ENCODE measurements at places on chromosomes 11 and 22.
A peak's percentile ranks its signal among the peaks of the same experiment; 100 is the strongest.

DNA sequence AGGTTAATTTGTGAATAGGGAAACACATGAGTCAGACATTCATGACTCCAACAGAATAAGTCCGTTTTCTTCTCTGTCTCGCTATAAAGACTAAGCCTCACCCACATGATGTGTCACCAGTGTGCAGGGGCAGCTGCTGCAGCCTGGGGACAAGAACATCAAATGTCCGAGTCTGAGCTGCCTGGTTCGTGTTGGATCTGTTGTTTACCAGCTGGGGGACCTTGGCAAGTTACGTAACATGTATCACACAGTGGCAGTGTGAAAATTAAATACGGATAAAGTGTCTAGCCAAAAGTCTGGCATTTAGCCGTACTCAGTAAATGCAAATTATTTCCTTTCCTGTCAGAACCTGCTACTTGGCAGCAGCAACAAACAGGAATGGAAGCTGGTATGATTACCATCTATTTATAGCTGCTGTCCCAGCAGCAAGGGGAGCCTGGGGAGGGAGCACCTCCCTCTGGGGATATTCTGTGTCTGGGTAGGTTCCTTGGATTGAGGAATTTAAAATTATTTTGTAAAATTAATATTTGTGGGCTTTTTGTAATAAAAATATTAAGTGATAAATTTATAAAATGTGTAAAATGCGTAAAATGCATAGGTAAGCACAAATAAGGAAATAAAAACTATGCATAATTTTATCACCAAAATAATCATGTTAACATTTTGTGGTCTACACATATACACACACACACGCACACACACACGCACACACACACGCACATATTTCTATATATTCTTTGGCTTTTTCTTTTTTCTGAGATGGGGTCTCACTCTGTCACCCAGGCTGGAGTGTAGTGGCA is 1.3 kb upstream of the CLDN25 start:
- DNase-seq: no peak
- peaks cover 3% of the 10 kb centered on the region for H3K36me3 ChIP-seq
- no peak overlapping the region for H3K27ac ChIP-seq
- peaks cover 8% of the 10 kb centered on the region for H3K4me1 ChIP-seq
- peaks cover 29% of the 10 kb centered on the region for H3K27me3 ChIP-seq

DNA sequence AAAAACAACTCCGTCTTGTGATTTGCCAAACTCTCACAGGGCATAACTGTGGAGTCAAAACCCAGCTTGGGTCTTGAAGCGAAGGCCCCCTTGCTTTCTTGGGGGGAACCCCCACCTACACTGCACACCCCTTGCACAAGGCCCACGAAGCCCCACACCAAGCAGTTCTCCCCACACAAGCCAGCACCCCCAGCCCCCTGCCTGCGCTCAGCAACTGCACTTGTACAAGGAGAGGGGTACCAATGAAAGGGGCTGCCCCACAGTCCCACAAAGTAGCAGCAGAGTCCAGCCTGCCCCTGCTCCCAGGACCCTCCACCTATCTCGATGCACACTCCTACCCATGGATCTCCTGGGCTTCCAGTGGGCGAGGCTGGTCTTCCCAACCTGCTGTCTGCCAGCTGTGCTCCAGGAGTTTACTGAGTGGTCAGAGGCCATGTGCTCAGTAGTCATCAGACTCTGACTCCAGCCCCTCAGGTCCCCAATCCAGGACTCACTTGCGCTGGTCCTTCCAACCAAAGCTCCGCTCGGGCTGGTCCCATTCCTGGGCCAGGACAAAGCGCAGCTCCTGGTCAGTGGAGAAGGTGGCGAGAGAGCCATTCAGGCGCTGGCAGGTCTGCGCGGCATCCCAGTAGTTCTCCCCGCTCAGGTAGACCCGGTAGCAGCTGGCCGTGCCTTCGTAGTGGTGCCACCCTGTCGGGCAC is 57.7 kb downstream of the DGCR2 start:
- H3K36me3 ChIP-seq: peaks cover 25% of the 10 kb centered on the region
- H3K4me1 ChIP-seq: peaks cover 2% of the 10 kb centered on the region
- no peaks in the 10 kb centered on the region for H3K27me3 ChIP-seq
- H3K4me3 ChIP-seq: no peak overlapping the region
- DNase-seq: no peak

DNA sequence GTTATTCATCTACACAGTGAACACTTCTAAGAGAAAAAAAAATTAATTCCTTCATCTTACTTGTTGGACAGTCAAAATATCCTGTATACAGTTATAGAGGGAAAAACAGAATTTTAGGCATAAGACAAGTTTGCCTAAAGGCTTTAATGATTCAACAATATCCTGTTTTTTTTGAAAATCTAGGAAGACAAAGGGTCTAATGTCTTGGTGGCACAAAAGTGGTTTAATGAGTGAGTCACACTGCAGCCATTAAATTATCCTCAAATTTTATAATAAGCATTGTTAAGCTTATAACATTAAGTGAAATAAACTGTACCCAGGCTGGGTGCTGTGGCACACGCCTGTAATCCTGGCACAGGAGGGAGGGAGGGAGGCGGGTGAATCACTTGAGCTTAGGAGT is 72.9 kb downstream of the GAB2 start:
- no peaks in the 10 kb centered on the region for H3K27me3 ChIP-seq
- no peak overlapping the region for H3K4me3 ChIP-seq
- DNase-seq: no peak

- H3K4me3 ChIP-seq: no peak overlapping the region
- H3K27ac ChIP-seq: no peak overlapping the region
- peaks cover 2% of the 10 kb centered on the region for H3K27me3 ChIP-seq
- H3K4me1 ChIP-seq: peaks cover 18% of the 10 kb centered on the region
- DNase-seq: no peak
Observed at GRCh38 chr11:121435551-121436511, 16.3 kb upstream of the SORL1 start.

DNA sequence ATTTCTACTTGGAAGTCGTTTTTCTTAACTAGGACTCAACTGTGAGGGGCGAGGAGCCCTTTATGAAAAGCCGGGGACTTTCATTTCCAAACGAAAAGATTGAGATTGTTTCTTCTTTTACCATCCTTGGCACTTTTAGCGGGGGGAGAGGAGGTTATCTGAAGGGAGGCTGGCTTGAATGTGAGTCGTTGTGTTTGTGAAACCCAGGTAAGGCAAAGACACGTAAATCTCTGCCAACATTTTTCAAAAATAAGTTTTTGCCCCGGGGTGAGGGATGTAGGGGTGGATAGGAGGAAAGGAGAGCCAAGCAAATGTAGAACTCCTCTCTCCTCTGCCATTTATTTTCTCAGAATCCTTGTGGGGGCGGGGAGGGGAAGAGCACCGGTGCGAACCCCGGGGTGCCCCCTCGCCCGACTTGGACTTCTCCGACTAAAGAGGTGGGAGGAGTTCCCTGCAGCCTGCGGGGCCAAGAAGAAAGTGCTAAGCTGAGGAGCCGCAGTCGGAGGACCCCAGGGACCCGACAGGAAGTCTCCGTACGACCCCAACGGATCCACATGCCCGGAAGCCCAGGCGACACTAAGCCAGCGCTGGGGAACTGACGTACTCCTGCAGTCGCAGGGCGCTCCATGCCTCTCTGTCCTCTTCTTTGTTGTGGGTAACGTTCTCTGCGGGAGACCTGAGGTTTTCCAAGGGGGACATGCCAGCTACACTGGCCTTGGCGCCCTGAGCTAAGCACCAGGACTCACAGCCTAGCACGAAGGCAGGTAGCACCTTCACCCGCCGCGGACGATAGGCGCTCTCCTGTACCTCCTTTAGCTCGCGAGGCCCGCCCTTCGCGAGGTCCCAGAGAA is 2.4 kb upstream of the WT1 start:
- no peaks in the 10 kb centered on the region for H3K36me3 ChIP-seq
- peaks cover 14% of the 10 kb centered on the region for H3K4me1 ChIP-seq
- no peak for DNase-seq
- H3K27me3 ChIP-seq: peaks cover 83% of the 10 kb centered on the region
- H3K4me3 ChIP-seq: no peak overlapping the region
- H3K27ac ChIP-seq: peak overlapping the region; percentile 42

DNA sequence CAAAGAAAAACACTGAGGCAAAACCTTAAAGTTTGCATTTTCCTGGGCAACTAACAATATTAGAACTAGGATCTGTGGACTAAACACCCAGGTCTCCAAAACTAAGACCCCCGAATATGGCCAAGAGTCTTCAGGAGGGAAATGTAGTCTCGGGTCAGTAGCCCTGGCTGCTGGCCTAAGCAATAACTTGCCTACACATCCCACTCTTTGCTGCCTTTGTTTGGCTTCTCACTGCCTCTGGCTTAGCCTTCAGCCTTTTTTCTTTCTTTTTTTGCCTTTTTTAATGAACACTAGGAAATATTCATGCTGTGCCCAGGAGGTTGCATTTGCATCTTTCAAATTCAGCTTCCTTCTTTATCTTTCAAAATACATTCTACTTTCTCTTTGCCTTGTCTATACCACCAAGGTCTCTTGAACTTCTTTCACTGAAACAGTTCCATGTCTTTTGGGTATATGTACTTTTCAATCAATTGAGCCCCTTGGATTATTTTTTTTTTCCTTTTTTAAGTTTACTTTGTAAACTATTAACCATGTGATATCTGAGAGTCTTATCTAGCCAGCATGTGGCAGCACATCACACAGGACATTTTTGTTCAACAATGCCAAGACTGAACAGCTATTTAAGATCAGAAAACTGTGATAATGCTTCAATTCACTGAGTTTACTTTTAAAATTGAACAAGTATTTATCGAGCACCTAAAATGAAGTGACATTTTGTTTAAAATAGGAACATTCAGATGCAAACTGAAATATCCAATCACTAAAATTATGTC is 165.0 kb upstream of the TRPC6 start:
- no peak overlapping the region for H3K4me3 ChIP-seq
- no peak overlapping the region for H3K27ac ChIP-seq
- no peaks in the 10 kb centered on the region for H3K36me3 ChIP-seq
- no peaks in the 10 kb centered on the region for H3K4me1 ChIP-seq
- H3K27me3 ChIP-seq: no peaks in the 10 kb centered on the region

DNA sequence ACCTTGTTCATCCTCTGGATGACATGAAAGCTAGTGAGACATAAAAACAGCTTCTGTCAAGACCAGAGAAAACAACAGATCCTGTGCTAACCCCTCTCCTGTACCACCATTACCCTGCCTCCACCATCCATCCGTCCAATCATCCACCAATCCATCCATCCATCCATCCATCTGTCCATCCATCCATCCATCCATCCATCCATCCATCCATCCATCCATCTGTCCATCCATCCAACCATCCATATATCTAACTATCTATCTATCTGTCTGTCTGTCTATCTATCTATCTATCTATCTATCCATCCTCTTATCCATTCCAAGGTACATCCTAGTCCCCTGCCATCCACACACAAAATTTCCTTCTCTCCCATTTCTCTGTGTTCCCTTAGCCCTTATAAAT is 46.6 kb upstream of the ME3 start:
- no peak overlapping the region for H3K4me3 ChIP-seq
- H3K27ac ChIP-seq: no peak overlapping the region
- H3K27me3 ChIP-seq: peaks cover 4% of the 10 kb centered on the region
- H3K36me3 ChIP-seq: no peaks in the 10 kb centered on the region

- no peak overlapping the region for H3K4me3 ChIP-seq
- DNase-seq: no peak
- no peaks in the 10 kb centered on the region for H3K27me3 ChIP-seq
Observed at GRCh38 chr11:128790196-128790595, 76.9 kb downstream of the KCNJ1 start.

DNA sequence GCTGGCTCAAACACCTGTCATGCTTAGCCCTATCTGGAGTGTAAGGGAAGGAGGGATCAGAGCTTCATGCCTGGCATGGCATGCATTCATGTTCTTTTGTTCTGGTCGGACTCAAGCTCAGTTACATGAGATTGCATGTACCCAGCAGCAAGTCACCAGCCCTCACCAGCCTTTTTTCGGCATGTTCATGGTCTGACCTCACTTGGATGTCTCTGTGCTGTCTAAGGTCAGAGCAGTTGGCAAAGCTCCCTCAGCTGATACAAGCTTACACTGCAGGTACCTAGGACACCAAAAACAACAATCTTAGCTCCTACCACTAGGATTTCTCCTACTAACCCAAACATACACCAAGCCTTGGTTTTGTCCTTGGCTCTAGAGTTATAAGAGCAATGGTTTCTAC is 152.6 kb downstream of the BARX2 start:
- no peaks in the 10 kb centered on the region for H3K36me3 ChIP-seq
- no peak overlapping the region for H3K27ac ChIP-seq
- no peaks in the 10 kb centered on the region for H3K4me1 ChIP-seq
- H3K27me3 ChIP-seq: no peaks in the 10 kb centered on the region

DNA sequence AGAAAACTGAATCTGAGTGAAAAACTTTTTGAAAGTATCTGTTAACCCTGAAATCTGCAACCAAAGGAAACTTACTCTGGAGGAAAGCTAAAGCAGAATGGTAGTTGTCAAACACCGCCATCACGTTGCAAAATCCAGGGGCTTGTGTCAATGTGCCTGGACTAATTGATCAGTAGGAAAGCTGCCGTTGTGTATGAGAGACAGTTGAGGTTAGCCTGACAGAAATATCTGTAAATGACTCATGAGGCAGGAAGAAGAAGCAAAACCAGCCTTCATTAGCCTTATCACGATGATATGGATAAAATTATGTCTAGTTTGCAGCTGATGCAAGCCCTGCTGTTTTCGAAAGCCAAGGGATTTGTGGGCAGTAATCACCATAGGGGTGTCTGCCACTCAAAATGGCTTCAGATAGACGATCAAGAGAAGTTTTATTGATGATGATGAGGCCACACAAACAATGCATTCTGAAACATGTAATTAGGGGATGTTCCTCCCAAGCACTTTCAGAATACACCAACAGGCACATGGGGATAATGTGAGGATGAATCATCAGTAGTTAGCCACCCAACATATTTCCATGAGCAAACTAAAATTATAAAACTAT is 8.9 kb downstream of the SCGB1A1 start:
- H3K4me3 ChIP-seq: peak overlapping the region; percentile 43
- peak overlapping the region; percentile 89 for H3K27ac ChIP-seq
- H3K4me1 ChIP-seq: peaks cover 53% of the 10 kb centered on the region
- peak; percentile 26 for DNase-seq
- no peaks in the 10 kb centered on the region for H3K36me3 ChIP-seq

DNA sequence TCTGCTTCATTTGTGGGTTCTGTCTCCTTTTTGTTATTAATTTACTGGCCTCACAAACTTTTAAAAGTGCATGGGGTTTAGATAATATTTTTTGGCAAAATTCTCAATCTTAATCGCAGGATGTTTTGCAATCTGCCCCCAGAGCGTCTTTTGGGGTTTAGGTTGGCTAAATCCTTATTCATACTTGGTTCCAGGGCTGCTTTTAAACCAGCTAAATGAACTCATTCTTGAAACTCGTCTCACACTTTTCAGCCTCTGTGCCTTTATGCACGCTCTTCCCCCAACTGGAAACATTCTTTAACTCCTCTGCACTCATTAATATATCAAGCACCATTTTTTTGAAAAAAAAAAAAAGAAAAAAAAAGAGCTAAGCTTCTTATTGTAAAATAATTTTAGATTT is 131.7 kb downstream of the KIF18A start:
- no peak overlapping the region for H3K4me3 ChIP-seq
- no peaks in the 10 kb centered on the region for H3K36me3 ChIP-seq

DNA sequence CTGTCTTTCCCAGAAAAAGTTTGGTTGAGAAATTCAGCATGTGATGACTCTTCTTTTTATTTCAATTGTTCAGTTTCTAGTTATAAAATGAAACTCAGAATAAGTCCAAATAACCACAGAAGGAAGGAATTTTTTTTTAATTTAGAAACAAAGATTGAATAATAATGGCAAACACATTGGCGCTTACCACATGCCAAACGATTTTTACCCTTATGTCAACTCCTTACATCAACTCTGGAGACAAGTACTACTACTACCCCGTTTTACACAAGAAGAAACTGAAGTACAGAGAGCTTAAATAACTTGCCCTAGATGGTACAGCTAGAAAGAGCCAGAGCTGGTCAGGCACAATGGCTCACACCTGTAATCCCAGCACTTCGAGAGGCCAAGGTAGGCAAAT is 52.4 kb downstream of the AHNAK start:
- H3K36me3 ChIP-seq: no peaks in the 10 kb centered on the region
- no peak overlapping the region for H3K27ac ChIP-seq
- no peak overlapping the region for H3K4me3 ChIP-seq

Data from activated T-helper 2 cell treated with anti-CD3 and anti-CD28 coated beads, Interferon-gamma antibody, Interleukin-2, Interleukin-4, amounts not matched to agents 10 μg/mL and 5 μg/mL and 100 μg/mL, durations not matched to agents 14 hours and 24 hours and 36 hours (primary cell).